ENCODE measurements at places on chromosomes 7 and 10.

- DNase-seq = no peak
These were observed 1.6 kb downstream of the HTR7 start for GRCh38 chr10:90856261-90856660.

DNA sequence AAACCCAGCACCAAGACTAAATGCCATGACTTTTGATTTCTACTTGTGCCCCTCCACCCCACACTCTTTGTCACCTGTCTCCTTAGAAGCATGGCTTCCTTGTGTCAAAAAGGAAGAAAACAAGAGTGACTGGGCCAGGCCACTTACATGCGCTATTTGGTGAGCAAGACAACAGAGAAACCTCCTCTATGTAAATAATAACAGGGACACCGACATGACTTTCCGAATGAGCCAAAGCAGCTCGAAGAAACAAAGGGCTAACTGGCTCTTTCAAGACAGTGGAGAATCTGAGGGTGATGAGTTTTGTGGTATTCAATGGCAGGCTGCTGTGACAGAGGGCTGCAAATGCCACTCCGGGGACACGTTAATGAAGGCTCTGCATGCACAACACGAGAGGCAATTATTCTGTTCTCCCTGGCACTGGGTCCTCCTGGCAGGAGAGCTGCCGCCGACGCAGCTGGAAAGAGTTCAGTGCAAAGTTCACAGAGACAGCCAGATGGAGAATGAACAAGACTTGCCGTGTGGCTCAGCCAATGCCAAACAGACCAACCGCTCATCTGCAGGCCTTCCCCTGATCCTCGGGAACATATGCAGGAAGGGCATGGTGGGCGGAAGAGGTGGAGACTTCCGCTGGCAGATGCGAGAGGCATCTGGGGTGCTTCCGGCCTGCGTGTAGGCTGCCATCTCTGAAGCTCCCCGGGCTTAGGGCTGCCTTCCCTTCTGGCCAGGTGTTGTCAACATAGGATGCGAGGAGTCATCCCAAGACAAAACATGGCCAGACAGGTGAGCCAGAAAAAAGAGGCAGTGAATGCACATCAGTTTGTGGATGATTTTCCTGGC, 59.1 kb upstream of the SMNDC1 start:
- no peak for DNase-seq

- DNase-seq = no peak
These were observed 136.4 kb upstream of the MDFIC start for GRCh38 chr7:114785496-114785895.

- DNase-seq = no peak
These were observed 269.4 kb upstream of the SEMA3D start for GRCh38 chr7:85456254-85456653.

DNA sequence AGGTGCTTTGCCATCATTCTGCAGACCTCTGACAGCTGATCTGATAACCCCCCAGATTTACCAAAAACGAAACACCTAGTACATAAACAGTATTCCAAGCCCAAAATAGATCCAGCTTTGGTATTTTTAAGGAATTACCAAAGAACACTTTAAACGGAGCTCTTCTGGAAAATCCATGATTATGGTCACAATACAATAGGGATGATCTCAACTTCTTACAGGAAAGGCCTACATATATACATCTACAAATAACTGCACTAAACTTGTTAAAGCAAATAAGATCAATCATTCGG, 69.7 kb downstream of the HTR7 start:
- DNase-seq = no peak

GRCh38 chr10:57465155-57465554, 802.5 kb downstream of the IPMK start:
- DNase-seq = no peak

DNA sequence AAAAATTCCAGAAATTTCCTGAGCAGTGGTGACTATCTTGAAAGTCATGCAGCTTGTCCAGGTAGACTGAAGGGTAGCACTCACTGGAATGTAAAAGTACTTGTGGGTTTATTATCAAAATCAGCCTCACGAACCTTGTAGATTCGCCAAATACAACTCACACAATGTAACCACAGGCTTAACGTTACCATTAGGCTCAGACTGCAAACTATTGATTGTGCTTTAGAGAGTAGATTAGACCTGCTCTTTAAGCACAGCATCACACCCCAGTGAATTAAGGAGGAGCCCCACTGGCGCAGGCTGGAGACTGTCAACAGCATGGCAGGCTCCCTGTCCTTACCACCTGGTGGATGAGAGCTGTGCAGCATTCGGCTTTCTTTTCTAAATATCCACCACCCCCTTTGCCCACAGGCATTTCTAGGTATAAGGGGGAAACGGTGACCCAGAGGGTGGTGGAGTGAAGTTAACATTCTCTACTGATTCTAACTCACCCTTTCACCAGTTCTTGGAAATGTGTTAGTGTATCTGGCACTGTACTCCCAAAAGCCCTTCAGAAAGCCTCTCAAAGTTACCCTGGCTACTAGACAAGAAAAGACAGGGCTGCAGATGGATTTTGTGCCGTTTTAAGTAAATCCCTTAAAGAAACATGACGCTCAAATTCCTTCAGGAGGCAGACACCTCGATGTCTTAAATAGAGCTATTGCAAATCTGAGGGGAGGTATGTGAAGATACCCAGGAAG, 56.6 kb downstream of the GSDME start:
- DNase-seq = no peak

DNA sequence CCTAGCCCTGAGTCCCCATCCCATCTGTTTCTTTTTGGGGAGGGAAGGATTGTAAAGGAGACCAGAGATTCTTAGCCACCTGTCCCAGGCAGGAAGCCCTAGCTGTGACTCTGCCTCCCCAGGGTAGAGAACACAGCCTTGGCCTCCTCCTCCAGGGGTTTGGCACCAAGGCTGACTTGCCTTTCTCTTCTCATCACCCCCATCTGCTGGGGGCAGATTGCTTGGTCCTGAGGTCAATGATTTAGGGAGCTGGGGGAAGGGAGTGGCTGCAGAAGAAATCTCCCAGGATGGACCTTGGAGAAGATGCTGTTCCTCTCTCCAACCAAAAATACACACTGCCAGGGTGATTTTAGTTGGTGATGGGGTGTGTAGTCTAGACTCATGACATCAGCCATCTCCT, 2.6 kb upstream of the MNX1 start:
- DNase-seq = no peak

Measured in activated CD8-positive, alpha-beta memory T cell treated with anti-CD3 and anti-CD28 coated beads, Interleukin-2, amount 10 ng/mL, durations not matched to agents 7 days and 5 days (primary cell).